ENCODE measurements at places on chromosomes 7 and 10.
A peak's percentile ranks its signal among the peaks of the same experiment; 100 is the strongest.

- no peak for DNase-seq
Measured at GRCh38 chr7:124397134-124397533, 364.3 kb upstream of the TMEM229A start.

DNA sequence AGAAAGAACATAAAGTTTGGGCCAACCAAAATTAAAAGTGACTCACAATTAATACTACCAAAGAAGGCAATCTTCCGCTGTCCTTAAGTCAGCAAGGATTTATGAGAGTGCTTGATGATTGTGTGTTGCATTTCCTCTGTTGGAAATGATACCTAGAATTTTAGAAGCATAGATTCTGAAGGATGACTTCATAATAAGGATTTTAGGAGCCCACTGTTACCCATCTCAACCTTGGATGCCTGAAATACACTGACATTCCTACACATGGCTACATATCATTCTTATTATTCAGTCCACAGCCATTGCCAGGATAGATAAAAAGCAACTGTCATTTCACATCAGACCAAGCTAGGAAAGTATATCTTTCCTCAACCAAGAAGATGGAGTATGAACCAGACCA lies 823.8 kb downstream of the LRMDA start:
- DNase-seq: no peak

GRCh38 chr7:157897681-157898080 lies 560.9 kb downstream of the DNAJB6 start:
- no peak for DNase-seq

DNA sequence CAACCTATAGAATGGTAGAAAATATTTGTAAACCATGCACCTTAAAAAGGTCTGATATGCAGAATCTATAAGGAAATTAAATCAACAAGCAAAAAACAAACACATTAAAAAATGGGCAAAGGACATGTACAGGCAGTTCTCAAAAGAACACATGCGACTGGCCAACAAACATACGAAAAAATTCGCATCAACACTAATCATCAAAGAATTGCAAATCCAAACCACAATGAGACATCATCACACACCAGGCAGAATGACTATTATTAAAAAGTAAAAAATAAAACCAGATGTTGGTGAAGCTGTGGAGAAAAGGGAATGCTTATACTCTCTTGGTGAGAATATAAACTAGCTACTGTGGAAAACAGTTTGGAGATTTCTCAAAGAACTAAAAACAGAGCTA lies 33.2 kb downstream of the TMEM229A start:
- DNase-seq: no peak

- DNase-seq: no peak
Measured at GRCh38 chr7:84941936-84942335, 244.9 kb downstream of the SEMA3D start.

GRCh38 chr10:114607358-114607998 lies 50.6 kb downstream of the ABLIM1 start:
- no peak for DNase-seq

DNA sequence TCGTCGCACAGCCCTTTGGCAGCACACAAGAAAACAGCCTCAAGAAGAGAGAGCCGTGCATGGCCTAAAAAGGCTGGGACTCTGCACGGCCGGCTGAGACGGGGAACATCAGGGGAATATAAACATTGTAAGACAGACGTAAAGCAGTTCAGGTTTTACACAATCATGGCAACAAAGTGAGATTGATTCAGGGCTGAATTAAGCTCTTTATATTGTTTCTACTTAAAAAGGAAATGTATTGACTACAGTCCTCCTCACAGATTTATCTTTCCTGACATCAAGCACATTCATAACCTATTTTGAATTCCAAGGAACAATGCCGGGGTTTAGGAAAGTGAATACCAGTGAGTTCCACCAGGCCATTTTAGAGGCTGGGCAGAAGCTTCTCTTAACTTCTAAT lies 25.2 kb downstream of the SORBS1 start:
- DNase-seq: no peak

GRCh38 chr7:74175340-74175739 lies 1.2 kb downstream of the EIF4H start:
- DNase-seq: no peak

- no peak for DNase-seq
Measured at GRCh38 chr10:17578603-17579002, 38.6 kb downstream of the HACD1 start.

GRCh38 chr7:38506004-38506403 lies 125.2 kb downstream of the AMPH start:
- DNase-seq: no peak

DNA sequence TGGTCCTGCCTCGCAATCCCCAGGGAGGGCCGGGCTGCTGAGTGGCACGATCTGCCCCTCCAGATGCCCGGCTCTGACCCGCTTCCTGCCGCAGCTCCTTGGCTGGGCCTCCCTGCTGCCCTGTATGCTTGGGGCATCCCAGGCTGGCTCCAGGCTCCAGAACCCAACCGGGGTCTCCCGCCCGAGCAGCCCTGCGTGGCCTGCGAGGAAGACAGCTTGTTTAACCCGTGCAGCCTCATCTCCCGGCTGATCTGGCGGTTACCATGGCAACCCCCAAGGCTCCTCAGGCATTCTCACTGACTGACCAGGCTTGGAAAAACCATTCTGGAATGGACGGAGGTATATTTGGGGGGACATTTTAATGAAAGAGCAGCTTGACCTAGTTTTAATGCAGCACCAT lies 232.4 kb upstream of the MYO3A start:
- no peak for DNase-seq

- no peak for DNase-seq
Measured at GRCh38 chr10:47104151-47104605, 192.9 kb downstream of the PTPN20 start.

DNA sequence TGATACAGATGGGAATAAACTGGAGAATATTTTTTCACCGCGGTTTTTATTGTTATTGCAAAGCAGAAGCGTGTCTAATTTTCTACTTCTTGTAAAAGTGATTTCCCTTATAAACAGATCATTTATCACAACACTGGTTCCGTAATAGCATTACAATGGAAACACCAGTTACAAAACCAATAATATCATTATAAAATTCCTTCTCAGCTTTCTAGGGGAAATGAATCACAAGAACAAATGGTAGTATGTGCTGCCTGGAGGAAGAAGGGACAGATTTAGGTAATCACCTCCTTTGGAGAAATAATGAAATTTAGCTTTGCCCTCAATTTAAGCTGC lies 2.4 kb upstream of the CCDC6 start:
- DNase-seq: no peak

- no peak for DNase-seq
Measured at GRCh38 chr7:36684954-36685353, 39.3 kb downstream of the AOAH start.

GRCh38 chr10:129470103-129470851 lies 3.2 kb downstream of the MGMT start:
- no peak for DNase-seq

- DNase-seq: no peak
Measured at GRCh38 chr10:4437791-4438190, 388.2 kb upstream of the AKR1E2 start.

DNA sequence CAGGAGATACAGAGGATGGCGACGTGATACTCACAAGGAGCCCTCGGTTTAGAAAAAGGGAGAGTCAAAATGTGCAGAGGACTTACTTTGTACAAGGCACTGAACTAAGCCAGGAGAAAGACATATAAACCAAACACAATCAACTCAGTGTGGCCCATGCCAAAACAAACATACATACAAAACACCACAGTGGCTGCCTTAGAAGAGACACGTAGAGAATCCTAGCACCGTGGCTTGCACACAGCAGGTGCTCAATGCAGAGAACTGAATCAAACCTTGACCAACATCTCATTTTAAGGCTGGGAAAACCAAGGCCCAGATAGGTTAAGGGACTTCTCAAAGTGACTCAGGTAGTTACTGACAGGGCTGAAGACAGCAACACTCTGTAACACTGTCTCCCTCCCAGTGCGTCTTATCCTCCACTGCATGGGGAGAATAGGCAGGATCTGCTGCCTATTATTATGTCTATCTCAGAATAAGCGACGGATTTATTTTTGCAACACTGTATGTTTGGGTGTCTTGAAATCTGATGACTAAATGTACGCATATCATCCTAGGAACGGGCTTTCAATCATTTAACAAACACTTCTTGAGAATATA lies 11.0 kb downstream of the SORBS1 start:
- no peak for DNase-seq

DNA sequence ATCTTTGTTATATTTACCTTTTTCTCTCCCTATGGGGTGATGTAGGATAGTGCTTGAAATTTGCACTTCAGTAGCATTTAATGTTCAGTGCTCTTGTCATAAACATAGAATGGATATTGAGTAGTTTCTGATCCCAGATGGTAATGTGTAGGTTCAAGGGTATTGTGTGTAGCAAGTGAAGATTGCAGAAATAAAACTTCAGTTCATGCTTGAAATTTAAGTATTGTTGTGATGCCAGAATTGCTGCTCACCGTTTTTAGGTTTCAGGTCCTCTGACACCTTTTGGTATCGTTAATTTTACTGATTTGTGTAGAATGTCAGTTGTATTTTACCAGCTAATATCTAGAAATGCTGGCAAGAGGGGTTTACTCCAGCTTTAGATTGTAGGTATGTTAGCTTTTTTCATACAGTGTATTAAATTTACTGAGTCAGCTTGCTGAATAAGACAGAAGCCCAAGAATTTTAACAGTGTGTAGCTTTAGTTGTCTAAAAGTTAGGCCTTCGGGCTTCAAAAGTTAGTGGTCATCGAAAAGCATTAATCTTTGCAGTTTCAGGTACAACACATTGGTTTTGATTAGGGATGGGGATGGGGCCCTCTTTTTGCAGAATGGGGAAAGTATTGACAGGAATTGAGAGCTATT lies 1.9 kb downstream of the PTEN start:
- no peak for DNase-seq

DNA sequence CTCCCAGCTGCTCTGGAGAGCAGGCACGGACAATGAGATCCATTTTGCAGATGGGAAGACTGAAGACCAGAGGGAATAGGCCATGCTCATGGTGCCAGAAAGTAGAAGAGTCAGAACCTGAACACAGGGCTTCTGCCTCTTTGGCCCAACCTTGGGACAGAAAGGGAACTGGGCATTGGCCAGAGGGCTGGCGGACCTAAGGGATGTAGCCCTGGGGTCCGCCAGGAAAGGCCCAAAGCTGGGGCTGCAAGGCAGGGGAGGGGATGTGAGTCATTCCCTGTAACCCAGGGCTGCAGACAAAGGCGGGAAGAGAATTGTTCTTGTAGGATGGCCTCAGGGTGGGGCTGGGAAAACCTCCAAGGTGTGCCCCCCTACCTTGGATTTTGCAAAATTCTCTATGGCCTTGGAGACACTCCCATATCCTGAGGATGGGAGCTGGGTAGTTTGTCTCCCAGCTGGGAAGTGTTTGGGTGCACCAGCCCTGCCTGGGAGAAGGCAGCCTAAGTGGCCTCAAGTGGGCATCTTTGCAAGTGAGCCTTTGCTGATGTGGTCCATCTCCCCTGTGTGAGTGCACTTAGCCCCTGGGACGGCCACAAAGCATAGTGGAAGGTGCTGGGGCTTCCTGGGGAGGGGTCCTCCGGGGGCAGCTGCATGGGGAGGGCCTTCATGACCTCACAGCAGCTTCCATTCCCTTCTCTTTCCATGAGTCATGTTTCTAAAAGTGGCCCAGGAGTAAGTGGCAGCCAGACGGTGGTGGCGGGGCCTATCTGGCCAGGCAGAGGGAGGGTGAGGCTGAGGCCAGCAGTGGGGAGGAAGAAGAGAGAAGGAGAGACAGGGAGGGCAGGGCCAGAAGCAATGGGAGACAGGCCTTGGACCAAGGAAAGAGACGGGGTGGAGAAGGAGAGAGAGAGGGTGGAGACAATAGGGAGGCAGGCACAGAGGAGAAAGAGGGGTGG lies 9.2 kb downstream of the AQP1 start:
- DNase-seq: no peak

DNA sequence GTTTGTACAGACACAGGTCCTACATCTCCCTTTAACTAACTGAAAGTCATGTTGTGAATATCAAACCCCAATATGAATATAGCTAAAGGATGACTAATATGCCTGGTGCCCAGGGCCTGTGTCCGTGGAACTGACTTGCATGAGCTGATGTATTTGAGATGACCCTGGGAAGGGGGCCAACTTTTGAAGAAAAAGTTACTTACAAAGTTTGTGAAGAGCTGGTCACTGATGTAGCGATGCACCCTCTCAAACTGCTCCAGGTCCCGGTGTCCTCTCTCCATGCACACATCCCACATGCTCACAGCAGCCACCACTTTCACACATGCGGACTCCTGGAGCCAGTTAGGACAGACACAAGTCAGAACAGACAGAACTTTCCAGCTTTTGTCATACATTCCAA lies 106.2 kb downstream of the ABCC2 start:
- peak; percentile 20 for DNase-seq

DNA sequence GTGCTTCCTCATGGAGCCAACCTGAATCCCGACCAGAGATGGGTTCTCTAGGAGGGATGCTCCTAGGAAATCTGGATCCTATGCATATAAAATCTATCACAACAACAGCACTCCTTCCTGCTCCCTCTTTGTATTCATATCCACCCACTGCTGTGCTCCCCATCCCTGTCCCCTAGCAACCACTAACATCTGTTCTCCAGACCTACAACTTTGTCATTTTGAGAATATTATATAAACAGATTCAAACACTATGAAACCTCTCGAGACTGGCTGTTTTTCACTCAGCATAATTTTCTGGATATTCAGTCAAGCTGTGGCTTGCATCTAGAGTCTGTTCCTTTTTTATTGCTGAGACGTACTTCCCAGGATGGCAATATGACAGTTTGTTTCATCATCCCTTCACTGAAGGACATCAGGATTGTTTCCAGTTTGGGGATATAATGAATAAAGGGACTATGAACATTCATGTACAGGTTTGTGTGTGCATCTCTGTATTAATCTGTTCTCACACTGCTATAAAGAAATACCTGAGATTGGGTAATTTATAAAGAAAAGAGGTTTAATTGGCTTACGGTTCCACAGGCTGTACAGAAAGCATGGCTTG lies 36.0 kb upstream of the PRR15 start:
- DNase-seq: no peak

DNA sequence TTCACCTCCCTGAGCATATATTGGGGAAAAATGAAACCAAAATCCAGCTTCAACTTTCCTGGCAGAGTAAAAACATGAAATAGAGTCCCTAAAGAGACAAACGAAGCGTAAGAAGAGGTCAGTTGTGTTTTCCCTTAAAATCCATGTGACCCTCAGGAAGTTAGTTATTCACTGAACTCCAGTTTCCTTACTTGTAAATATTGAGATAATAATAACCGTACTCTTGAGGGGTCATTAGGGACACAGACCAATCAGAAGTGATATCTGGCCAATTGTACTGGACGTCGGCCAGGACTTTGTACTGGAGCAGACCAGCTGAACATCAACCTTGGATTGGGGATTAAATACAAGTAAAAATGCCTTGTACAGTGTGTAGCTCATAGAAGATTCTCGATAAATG lies 167.0 kb downstream of the GATA3 start:
- DNase-seq: no peak
